ENCODE measurements at places on chromosomes 13 and 19.
A peak's percentile ranks its signal among the peaks of the same experiment; 100 is the strongest.

- peak; percentile 49 for DNase-seq
Measured at GRCh38 chr13:113724780-113725315, 34.2 kb upstream of the TMEM255B start.

- DNase-seq, result no peak
Measured at GRCh38 chr13:35855531-35856019, 275.6 kb downstream of the DCLK1 start.

DNA sequence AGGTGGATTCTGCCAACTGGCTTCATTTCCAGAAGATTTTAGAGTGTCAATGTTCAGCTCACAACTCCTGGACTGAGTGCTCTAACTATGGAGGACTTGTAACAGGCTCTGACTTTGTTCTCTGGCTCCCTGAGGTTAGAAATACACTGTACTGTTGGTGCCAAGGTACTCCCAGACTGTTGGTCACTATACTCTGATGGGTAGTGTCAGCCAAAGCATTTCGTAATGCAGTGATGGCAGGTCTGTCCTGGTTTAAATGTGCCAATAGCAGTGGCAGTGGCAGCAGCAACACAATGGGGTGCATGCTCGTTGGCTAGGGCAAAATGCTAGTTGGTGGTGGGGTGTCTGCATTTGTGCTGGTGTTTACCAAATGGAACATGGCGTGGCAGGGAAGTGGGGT lies 472.2 kb downstream of the TDRD3 start:
- no peak for DNase-seq

DNA sequence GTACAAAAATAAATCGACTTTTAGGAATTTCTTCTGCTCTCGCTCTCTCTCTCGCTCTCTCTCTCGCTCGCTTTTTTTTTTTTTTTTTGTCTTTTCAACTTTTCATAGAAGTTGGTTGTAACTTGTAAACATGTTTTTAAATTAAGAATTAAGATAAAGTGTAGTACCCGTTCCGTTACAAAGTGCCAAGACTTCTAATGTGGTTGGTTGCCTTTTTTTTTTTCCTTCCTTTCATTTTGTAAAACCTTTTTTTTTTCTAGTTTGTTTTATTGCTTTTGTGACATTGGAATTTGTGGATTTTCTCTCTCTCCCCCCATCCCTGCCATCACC lies 20.4 kb downstream of the ZBTB7A start:
- no peak for DNase-seq

DNA sequence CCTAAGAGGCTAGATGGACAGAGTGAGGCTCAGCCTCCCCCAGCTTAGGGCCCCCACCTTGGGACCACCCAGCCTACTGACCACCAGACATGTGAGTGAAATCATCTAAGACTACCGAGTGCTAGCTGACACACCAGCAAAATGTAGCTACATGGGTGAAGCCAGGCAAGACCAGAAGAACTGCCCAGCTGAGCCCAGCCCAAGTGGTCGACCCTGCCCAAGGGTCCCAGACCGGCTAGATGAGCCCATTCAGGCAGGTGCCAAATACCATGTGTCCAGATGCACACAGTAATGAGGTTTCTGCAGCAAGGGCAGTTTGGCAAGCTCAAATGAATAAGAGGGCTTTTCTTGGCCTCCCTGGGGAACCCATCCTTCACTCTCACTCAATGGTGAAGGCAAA lies 56.6 kb downstream of the ZNF557 start:
- no peak for DNase-seq

DNA sequence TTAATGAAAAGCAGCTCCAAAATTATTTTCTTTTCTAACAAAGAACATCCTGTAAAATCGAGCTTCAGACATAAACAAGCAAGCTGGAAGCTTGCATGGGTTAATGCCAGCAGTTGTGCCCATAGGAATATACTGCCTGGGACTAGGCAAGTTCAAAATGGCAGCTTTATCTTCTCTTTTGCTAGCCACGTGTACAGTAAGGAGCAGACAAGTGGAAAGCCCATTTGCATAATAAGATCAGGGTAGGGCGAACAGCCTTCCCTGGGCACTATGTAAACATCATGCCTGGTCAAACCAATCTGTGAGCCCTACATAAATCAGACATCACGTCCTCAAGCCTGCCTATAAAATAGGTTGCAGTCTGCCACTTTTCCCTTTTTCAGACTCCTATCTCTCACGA lies 489.7 kb downstream of the RFC3 start:
- DNase-seq, result no peak

DNA sequence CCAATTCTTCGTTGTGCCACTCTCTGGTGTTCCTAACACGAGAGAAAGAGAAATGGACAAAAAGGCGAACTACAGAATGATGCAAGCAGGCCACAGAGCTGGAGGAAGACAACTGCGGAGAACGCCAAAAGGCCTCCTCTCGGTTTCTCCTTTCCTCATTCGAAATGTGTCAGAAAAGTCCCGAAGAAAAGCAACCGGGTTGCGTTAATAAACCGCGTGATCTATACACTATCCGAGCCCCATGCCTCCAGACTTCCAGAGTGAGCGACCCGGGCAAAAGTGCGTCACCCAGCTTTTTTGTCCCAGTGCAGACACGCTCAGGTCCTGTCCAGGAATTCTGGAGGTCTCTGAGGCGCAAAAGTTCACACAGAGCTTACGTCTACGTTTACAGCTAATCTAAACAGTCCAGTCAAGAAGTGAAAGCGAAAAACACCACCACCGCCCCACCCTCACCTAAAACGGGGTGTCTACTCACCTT lies 413 bp downstream of the N4BP2L2 start:
- DNase-seq, result no peak

GRCh38 chr13:113005997-113006396 lies 37.0 kb downstream of the MCF2L start:
- DNase-seq, result no peak

Data from tibial nerve (tissue), 4 donors.